ENCODE measurements at places on chromosomes 11 and 22.

GRCh38 chr11:83722392-83723119, 436.4 kb upstream of the CCDC90B start:
- DNase-seq, result no peak

DNA sequence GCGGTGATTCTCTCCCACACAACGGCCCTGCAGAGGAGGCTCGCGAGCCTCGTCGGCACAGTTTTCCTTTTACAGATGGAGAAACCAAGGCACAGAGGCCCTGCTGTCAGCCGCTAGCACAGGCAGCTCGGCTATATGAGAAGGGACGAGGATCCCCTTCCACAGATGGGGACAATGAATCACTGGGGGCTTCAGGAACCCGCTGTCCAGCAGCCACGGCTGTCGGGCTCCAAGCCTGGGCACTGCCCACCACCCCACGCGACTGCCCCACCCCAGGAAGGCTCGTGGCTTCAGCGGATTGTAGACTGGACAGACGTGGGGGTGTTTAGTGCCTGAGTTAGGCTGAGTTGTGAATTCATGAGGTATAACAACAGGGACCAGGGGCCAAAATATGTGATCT, 17.2 kb upstream of the FGF3 start:
- no peak for DNase-seq

GRCh38 chr22:27639248-27640086, 162.1 kb downstream of the MN1 start:
- no peak for DNase-seq

DNA sequence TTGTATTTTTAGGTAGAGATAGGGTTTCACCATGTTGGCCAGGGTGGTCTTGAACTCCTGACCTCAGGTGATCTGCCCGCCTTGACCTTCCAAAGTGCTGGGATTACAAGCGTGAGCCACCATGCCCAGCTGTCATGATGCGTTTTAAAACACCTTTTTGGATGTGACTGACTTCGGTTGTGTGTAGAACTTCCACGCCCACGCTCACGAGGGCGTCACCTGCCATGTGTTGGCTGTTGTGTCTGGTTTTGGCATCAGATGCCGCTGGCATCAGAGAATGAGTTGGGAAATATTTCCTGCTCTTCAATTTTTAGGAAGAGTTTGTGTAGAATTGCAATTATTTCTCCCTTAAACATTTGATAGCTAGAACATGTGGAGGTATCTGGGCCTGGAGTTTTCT, 109.1 kb downstream of the KCNQ1 start:
- DNase-seq, result no peak

DNA sequence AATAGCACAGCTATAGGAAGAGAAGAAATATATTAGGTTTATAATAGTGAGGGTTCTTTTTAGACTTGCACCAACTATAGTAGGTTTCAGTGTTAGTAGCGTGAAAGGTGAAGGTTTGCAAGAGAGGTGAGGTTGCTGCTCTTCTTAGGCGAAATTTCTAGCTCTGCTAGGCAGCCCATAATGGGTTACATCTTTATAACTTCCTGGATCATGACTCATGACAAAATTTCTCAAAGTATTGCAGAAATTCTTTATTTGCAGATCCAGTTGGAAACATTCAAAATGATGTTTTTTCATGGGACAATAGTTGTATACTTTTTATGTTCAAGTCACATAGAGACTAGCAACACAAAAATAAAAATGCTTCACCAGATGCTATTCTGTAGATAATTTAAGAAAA, 260.0 kb downstream of the SOX6 start:
- no peak for DNase-seq

DNA sequence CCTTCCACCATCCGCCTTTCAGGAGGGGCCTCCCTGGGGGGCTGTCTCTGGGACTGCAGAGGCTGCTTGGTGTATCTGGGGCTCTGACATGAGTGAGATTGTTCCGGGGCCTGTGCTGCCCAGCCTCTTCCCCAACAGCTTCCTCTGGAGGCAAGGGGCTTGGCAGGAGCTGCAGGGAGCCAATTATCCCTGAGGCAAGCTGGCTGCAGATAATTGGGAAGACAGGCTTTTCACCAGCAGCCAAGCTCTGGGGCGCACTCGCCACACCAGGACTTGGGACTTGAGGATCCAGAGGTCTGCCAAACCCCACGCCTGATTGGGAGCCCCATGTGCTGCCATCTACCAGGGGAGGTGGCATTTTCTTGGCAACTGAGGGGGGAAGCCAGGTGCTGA, 15.6 kb upstream of the RTN4R start:
- peak; percentile 53 for DNase-seq

DNA sequence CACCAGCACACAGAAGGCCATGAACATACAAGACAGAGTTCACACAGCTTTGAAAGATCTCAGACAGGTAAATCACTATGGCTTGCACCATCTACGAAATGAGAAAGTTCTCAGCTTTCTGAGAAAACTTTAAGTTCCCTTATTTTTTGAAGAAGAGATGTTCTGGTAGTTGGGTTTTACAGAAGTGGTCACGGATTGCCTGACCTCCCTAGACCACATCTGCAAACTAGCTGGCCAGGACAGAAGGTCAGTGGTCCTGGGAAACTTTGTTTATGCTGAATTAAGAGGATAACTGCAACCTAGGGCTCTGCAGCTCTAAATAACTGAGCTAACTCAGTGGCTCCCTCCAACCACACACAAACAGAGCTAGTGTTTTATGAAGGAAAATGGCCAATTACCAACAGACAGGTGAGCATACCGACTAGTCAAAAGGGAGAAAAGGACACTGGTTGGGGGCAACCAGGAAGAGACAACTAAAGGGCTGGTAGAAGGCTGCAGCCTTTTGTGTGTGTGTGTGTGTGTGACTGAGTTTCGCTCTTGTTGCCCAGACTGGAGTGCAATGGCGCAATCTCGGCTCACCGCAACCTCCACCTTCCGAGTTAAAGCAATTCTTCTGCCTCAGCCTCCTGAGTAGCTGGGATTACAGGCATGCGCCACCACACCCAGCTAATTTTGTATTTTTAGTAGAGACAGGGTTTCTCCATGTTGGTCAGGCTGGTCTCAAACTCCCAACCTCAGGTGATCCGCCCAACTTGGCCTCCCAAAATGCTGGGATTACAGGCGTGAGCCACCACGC, 8.5 kb upstream of the SCN2B start:
- DNase-seq, result no peak

DNA sequence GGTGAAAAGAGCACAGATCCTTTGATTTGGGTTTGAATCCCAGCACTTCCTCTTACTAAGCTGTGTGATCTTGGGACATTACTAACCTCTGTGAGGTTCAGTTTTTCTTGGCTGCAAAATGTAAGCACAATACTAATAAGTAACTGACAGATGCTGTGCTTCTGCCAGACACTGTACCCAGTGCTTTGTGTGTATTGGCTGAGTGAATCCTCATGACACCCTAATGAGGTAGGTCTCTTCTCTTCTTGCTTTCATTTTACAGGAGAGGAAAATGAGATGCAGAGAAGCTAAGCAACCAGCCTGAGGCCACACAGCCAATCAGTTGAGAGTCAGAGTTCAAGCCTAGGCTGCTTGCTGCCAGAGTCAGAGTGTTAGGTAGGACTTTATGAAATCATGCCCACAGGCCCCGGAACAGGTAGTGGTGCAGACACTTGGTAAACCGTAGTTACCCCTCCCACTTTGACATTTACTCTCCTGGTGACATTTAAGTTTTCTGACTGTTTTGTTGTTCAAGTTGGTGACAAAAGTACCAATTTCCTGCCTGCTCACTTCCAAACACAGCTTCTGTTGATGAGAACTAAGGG, 21.2 kb downstream of the PTPRJ start:
- DNase-seq, result no peak

GRCh38 chr11:19963697-19964387, 196.4 kb downstream of the DBX1 start:
- no peak for DNase-seq

GRCh38 chr11:26044389-26044788, 287.5 kb upstream of the ANO3 start:
- DNase-seq, result no peak

GRCh38 chr11:71986131-71986530, 12.6 kb upstream of the IL18BP start:
- no peak for DNase-seq

GRCh38 chr22:46053563-46054090, 76.7 kb upstream of the WNT7B start:
- no peak for DNase-seq

GRCh38 chr11:121763526-121763925, 310.8 kb upstream of the SORL1-AS1 start:
- no peak for DNase-seq

- DNase-seq, result no peak
Observed at GRCh38 chr22:27840436-27840835, 38.9 kb upstream of the MN1 start.

- no peak for DNase-seq
Observed at GRCh38 chr11:65894034-65894591, 3.6 kb downstream of the CCDC85B start.

GRCh38 chr11:65297026-65297672, 17.5 kb upstream of the CDC42EP2 start:
- no peak for DNase-seq

GRCh38 chr11:208181-208916, 841 bp downstream of the RIC8A start:
- DNase-seq, result peak; percentile 92

- DNase-seq, result peak; percentile 38
Observed at GRCh38 chr11:78351193-78351592, 66.4 kb downstream of the GAB2 start.

GRCh38 chr22:43928908-43929307, 5.3 kb downstream of the PNPLA3 start:
- no peak for DNase-seq

- no peak for DNase-seq
Observed at GRCh38 chr11:96744697-96745096, 354.9 kb downstream of the JRKL start.

DNA sequence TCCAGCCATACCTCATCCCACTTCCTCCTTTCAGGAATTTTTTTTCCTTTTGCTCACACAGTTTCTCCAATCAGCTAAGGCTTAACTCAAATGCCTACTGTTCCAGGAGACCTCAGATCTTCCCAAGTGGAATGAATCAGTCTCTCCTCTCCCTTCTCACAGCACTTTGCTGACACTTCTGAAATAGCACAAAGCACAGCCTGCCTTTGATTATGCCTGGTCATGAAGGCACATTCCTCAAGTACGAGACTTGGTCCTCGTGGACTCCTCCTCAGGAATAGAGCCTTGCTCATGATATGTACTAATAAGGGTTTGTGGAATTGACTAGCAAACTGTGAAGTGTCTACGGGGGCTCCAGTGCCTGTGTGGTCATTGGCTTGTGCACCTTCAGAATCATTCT, 176.7 kb upstream of the TENM4 start:
- DNase-seq, result no peak

- no peak for DNase-seq
Observed at GRCh38 chr11:114061681-114062049, 2.2 kb downstream of the ZBTB16 start.

DNA sequence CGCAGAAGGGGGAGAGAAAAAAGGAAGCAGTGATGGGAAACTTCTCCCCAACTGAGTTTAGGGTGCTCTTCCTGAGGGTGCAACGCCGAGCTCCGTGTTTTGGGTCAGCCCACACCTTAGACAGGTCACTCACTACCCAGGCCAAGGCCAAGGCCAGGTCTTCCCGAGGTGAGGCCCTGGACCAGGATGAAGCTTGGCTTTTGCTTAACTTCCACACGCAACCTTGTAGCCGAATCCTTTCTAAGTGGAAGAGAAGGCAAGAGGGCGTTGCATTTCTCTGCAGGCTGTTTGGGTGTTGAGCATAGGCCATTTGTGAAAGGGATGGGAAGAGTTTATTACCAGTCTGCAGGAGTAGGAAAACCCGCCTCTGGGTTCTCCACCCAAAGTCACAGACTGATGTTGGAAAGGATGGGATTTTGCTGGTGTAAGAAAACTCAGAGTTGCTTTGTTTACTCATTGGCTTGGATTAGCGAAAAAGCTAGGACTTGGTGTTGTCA, 1.5 kb downstream of the KREMEN1 start:
- no peak for DNase-seq

GRCh38 chr11:129528296-129528695, 152.6 kb downstream of the BARX2 start:
- no peak for DNase-seq

DNA sequence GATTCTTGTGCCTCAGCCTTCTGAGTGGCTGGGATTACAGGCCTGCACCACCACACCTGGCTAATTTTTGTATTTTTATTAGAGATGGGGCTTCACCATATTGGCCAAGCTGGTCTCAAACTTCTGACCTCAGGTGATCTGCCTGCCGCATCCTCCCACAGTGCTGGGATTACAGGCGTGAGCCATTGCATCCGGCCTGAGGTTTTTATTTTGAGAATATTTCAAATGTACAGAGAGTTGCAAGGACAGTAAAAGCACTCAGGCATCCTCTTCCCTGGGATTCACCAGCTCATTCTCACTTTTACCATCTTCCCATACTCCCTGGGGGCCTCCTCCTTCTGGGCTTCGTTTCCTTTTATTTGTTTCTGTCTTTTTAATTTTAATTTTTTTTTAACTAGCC, 12.1 kb downstream of the MED15 start:
- DNase-seq, result no peak

DNA sequence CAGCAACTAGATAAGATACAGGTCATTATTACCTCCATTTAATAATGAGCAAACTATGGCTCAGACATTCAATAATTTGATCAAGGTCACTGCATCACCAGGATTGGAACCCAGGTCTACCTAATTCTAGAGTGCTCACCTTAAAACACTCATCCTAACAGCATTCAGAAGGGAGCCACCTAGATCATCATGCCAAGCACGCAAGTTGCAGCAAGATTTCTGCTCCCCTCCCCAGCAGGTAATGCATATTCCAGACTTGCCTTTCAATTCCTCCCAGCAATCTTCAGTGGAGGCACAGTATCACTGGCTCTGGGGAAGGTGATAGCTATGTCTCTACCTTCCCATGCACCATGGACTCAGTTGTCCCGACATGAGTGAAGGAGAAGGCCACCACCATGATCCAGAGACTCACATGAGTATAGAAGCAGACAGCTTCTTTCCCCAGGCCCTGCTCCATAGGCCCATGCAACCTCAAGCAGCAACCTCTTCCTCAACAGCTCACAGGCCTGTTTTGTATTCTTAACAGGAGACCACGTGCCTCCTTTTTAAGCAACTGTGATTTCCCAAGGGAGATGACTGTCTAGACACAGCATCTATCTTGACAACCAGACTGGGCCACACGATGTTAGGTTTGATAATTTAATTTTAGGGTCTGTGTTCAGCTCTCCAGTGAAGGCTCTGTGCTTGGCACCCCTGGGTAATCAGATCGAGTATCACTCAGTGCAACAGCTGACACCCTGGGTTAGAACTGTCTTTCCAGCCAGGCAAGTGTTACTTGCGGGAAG, 36.4 kb downstream of the RAB30 start:
- no peak for DNase-seq

- DNase-seq, result no peak
Observed at GRCh38 chr11:11450744-11451362, 97.8 kb upstream of the CSNK2A3 start.
